8988T (cell line): ENCODE measurements at places on chromosomes 13 and 19.
A peak's percentile ranks its signal among the peaks of the same experiment; 100 is the strongest.

DNA sequence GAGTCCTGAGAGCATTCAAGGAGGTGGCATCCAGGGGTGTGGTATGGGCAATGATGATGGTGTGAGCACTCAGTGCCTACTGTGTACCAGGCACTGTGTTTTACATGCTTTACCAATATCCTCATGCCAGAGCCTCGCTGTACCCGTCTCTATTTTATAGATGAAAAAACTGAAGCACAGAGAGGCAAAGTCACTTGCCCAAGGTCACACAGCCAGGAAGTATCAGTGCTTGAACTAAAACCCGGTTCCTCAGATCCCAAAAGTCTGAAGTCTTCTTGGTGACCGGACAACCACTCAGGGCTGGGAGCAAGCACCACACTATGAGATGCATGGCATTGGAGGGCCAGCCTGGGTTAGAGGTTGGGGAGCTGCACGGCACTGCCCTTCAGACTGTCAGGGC, 84.1 kb downstream of the CHST8 start:
- no peak for DNase-seq

- no peak for DNase-seq
These were observed 923.5 kb downstream of the UQCRFS1 start for GRCh38 chr19:28289295-28290063.

- no peak for DNase-seq
These were observed 729.0 kb downstream of the PCDH9 start for GRCh38 chr13:66501181-66501580.

DNA sequence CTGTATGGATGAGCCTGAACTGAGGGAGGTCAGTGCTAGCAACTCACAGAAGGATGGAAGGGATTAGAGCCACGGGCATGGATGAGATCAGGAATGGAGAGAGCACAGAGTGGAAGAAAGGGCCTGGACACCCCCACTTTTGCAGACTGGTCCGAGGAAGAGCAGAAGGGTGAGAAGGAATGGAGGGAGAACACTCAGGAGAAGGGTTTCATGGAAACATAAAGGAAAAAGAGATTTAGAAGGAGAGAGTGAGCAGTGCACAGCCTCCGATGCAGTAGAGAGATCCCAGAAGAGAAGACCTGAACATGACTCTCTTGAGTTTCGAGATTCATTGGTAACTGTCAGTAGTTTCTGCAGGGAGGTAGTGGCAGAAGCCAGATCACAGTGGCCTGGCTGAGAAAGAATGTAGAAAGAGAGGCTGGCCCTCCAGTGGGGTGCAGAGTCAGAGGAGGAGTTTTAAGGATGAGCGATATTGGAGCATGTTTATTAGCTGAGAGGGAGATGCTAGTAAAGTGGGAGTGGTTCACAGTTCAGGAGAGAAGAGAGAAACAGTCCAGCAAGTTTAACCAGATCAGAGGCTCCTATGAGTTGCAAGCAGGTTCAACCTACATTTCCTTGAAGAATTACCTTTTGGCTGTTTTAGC, 108.9 kb downstream of the ZAR1L start:
- no peak for DNase-seq

DNA sequence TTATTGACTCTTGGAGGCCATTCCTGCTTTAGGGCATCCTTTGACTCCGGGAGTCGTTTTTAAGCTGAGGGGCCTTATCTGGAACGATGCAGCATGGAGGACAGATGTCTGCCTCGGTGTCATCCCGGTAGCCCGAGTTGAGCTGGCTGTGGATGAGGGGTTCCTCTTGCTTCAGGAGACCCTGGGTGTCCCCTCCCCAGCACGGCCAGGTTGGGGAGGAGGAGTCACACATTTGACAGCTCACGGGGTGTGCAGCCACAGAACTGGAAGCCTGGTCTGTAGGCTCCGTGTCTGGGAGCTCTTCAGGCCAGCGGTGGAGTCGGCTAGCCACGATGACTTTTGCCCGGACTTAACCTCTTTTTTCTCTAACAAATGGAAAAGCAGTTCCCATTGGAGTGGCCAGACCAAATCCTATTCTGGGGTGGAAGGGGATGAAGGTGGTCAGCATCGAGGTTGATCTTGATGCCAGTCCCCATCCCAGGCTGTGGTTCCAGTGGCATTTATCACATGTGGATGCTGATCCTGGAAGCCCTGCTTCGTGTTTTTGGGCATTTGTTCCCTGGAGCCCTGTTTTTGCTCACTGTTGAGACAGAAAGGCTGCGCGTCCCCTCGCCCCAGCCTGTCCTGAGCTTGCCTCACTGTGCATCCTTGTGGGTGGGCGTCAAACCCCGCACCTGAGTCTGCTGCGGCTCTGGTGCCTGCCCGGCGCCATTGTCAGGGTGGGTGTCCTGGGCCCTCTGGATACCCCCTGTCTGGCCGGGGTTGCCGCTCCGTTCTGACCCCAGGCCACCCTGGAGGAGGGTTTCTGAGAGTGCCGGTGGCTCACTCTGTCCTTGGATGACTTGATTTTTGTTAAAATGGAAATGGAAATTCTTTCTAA, 12.0 kb downstream of the TFDP1 start:
- DNase-seq = peak; percentile 8
